ENCODE measurements at places on chromosomes 4 and X.

GRCh38 chr4:967113-968104 lies 6.0 kb downstream of the DGKQ start:
- DNase-seq, result no peak

DNA sequence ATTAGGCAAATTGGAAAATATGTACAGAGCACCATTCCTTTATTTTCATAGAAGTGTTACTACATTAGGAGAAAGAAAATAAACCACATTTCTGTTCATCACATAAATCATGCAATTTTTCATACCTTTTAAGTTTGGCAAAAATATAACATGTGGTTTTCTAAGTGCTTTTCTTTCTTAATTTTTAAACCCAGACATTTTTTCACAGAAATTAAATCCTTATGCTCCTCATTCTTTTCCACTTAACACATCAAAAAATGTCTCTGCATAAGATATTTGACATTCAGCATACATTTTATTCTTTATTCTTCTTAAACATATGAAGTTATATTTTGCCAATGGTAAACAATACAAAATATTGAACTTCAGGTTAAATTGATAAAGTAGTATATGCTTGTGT lies 826.6 kb upstream of the SLIT2 start:
- DNase-seq, result no peak

DNA sequence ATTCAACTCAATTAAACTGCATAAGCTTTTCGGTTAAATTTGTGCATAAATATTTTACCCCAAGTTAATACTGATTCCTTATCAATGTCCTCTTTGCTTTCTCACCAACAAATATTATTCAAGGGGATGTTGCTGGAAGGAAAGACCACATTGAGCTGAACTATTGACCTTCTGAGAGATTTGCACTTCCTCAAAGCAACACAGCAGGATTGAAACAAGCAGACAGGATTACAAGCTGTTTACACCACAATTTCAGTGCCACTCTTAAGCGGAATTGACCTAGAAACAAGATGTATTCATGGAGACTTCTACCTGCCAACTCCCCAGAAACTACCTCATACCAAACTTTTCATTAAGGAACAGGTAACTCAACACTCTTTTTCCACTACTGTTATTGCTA lies 96.5 kb upstream of the DUSP21 start:
- no peak for DNase-seq

DNA sequence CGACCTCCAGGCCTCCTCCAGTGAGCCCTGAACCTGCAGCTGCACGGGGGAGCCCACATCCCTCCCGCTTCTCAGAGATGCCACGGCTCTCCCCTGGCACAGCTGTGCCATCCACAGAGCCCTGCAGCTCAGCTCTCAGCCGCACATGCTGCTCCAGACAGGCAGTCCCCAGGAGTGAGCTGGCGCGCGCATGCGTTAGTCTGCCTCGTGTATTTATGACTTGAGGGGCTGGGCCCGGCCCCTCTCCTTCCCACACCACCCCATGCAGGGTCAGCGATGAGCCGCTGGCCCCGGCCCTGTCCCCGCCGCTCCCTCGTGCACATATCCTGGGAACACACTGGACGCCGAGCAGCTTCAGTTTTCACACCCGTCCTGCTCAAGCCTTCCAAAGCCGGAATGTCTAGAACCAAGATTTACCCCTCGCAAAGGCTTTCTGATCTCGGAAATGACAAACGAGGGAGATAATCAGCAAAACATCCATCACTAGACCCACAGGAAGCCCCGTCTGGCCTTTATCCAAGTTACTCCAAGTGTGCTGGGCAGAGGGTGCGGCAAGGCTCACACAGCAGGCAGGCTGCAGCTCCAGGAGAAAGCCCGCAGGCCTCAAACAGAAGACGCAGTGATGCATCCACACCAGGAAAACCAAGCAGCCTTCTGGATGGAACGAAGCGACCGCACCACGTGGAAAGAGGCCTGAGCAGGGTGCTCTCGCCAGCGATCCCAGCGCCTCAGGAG lies 24.3 kb downstream of the GAK start:
- DNase-seq, result no peak

GRCh38 chrX:51494409-51494808 lies 2.0 kb downstream of the NUDT11 start:
- no peak for DNase-seq

GRCh38 chr4:38873290-38873944 lies 5.8 kb downstream of the FAM114A1 start:
- DNase-seq, result no peak

Measured in hematopoietic multipotent progenitor cell treated with erythropoietin and hydrocortisone succinate and interleukin-3 and kit ligand, for 8 days (in vitro differentiated cells).